ENCODE measurements at places on chromosomes 12 and 14.

- peak; percentile 41 for DNase-seq
Observed at GRCh38 chr12:5433081-5433844, 1.4 kb downstream of the NTF3 start.

DNA sequence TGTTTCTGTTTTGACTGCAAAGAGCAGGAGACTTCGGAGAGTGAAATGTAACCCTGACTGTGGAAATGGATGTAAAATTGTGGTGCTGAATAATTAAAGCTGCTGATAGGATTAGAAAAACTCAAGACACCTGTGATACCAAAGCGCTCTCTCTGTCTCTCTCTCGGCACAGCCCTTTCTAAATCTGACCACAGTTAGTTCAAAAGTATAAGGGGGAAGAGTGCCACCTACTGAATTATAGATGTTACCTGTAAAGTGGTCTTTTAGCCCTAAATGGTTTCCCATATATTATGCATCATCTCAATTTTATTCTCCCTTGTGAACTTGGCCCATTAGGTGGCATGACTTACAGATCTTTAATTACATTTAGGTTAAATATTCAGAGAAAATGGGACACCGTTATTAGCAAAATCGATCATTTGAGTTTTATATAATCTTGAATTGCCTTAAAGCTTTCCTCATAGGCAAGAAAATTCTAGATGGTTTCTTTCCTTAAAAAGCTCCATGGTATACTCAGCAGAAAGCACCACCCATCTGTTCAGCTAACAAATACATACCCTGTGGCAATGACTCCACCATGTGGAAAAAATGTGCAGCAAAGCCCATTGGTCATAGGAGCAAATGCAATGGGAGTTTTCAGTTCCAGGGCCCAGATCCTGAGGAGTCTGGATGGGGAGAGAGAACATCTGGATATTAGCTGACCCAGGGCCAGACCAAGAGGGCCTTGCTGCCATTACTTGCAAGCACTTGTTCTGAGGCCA lies 18.1 kb downstream of the RFC5 start:
- DNase-seq = peak; percentile 24

GRCh38 chr12:77031745-77032144 lies 33.6 kb downstream of the E2F7 start:
- DNase-seq = no peak

DNA sequence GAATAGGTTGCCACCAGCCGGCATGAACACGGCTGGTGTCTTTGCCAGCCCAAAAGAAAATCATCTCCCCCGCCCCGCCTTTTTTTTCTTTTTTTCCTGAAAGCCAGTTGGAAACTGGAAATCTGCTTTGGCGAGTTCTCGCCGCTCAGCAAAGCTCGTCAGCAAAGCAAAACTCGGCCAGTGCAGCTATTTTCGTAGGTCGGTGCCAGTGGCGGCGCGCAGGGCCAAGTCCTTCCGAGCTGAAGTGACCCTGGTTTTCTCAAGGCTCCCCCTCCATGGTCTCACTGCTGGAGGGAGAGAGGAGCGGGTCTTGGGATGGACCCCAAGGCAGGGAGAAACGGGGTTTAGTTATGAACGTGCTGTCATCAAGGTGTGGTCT lies 248.4 kb upstream of the RTL1 start:
- no peak for DNase-seq

GRCh38 chr12:58450868-58451482 lies 469.3 kb downstream of the LRIG3 start:
- DNase-seq = no peak

DNA sequence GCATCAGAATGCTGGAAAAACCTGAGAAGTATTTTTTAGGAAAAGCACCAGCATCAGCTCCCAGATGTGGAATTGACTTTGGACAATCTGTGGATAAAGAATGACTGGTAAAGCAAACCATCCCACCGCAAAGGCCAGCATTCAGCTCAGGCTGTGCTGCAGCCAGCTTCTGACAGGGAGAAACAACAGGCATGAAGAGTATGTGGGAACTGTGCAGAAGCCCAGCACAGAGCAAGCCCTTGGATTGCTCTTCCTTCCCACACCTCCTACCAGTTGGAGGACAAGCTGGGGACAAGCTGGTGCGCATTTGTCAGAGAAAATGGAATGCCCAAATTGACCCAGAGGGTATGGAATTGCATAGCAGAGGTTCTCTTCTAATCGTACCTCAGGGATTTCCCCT lies 228.1 kb downstream of the ANO2 start:
- DNase-seq = no peak

- no peak for DNase-seq
Observed at GRCh38 chr14:41378526-41378925, 228.2 kb upstream of the LRFN5 start.

GRCh38 chr12:26810330-26810729 lies 22.7 kb downstream of the ITPR2 start:
- peak; percentile 62 for DNase-seq

DNA sequence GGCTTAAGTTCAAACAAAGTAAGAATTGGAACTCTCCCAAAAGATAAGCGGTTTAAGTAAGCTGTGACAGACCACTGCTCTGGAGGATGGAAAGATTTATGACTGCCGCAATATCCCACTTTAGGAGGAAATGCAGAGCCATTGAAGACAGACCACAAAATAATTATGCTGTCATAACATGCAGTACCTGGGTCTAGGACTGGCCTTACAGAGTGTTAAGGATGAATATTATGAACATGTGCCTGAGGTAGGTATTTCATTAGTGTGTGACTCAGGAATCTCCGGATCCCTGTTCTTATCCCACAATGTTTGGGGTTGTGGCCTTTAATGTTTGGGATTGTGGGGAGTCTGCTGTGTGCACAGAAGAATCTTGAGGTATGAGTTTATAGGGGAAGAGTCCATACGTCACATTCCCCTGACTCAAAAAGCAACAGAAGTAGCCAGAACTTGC lies 114.9 kb downstream of the SAMD4A start:
- DNase-seq = peak; percentile 26

DNA sequence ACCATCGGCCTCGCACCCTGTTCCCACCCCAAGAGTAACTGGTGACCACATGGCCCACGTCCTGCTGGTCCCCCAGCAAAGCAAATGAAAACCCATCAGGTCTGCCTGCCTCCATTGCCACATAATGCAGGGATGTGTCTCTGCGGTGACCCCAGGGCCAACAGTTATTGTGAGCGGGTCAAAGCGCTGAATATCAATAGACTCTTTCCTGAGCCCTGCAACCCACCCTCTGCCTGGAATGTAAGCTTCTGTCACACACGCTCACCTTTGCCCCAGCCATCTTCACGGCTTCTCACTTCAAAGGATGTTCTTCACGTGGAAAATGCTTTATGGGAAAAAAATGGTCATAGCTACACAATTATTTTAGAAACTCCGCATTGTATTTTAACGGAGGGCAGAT lies 63.9 kb downstream of the FZD10 start:
- no peak for DNase-seq

DNA sequence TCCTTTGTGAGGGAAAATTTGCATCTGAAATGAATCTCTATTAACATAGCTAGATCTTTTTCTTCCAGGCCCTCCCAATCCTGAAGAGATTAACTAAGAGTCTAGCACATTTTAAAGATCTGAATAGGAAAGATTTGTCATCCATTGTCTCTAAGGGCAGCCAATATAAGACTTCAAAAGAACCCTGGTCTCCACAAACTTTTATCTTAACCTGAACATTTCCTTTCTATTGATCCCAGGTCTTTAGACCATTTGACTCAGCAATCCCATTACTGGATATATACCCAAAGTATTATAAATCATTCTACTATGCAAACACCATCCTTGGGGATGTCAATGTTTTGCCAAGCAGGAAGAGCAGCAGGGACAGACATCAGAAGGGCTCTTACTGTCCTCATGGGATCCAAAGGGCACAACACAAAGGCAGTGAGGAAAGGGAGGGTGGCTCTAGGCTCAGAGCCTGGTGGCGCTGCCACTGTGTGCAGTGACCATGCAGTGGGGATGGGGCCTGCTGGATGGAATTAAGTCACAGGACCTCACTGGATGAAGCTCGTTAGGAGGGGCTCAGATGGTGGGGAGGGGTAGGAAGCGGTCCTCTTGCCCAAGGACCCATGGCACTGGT lies 12.7 kb upstream of the BDKRB2 start:
- DNase-seq = no peak

- DNase-seq = peak; percentile 93
Observed at GRCh38 chr12:6215932-6216494, 15.8 kb downstream of the CD9 start.

DNA sequence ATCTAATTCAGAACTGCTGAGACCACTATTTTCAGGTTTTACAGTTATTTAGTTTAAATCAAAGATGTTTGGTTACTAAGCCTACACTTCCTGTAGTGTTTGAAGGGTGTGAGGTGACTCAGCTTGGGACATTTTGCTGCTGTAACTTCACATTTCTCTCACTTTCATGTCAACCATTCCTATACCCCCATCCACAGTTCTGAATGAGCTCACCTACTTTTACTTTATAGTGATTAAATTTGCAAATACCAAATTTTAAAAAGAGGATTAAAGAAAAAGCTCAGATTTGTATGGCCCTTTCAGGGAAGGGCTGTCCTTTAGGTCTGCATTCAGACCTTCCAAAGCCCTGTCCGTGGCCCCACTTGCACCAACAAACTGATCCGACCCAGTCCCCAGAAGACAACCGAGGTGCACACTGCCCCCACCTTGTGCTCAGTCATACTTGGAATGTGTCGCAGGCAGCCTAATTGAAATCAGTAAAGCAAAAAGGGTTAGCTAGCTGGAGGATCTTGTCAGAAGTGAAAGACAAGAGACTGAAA lies 174.4 kb downstream of the MON2 start:
- peak; percentile 45 for DNase-seq

DNA sequence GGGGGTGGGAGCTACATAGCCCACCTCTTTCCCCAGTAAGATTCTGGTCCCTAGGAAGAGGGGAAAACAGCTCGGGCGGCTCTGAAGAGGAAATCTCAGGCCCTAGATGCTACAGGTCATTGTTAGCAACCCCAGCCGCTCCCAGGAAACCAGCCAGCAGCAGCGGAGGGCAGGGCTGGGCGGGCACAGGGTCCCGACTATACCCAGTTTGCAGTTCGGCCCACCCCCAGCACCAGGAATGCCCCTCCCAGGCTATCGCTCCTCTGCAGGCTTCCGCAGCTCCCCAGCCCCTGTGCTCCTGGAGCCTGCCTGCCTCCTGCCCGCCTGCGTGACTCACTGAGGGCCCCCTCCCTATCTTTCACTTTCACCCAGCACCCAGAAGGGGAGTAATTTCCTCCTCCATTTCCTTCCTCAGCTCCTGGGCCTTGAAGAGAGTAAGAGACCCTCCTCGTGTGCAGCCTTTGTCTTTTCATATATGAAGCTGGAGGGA lies 27.2 kb upstream of the PNMA1 start:
- peak; percentile 88 for DNase-seq

- no peak for DNase-seq
Observed at GRCh38 chr12:41635626-41636364, 447.7 kb downstream of the PDZRN4 start.

GRCh38 chr14:75446447-75446846 lies 18.6 kb downstream of the JDP2 start:
- DNase-seq = no peak

DNA sequence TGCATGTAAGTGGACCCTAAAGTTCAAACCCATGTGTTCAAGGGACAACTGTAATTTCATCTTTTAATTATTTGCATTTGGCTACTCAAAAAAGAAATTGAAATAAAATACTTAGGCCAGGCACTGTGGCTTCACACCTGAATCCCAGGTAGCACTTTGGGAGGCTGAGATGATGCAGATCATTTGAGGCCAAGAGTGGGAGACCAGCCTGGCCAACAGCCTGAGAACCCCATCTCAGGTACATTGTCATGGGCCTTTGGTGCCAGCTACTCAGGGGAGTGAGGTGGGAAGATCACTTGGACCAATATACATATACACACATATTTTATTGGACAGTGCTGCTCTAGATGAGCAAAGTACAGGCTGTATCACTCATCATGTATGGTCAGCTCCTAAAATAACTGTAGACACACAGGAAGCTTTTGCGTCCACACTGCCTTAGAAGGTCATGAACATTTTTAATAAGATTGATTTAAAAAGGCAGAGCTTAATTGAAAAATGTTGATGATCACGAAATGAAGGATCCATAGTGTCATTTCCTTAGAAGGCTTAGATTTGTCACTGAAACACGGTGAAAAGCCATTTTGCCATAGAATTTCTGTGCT lies 2.5 kb upstream of the ZCCHC8 start:
- DNase-seq = no peak

GRCh38 chr12:80044694-80045046 lies 54.7 kb upstream of the OTOGL start:
- peak; percentile 41 for DNase-seq

DNA sequence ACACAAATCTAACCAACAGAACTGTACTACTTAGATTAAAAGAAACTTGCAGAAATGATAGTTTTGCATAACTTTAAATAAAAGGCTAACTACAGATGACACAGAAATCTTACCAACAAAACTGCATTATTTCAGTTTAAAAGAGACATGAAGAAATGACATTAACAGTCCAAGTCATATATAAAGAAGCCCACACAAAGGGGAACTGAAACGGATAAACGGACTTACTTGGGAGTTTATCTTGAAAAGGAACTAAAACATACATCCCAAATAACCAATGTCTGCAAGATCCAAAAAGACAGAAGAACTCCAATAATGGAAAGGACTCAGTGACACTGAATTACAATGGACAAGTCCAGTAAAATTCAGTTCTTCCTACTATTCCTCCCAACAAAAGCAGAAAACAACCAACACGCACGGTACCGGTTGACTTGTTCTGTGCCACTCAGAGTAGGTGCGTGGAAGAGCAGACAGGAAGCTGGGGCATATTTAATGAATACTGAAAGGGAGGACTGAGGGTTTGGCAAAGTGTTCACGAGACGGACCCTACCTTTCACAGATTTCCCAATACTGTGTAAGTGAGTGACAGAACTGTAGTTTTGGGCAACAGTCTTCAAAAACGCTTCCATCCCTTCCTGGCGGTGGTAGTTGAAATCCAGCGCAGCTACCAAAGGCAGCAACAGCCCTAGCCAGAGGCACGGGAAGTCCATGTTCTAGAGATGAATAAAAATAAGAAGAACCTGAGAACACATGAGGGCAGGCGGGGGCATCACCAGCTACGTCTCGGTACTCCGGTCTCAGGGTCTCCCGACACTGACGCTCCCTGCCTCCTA lies 627 bp downstream of the CPM start:
- DNase-seq = no peak

- DNase-seq = no peak
Observed at GRCh38 chr12:124311292-124312109, 16.6 kb downstream of the RFLNA start.

- DNase-seq = no peak
Observed at GRCh38 chr12:101915841-101916240, 38.5 kb downstream of the DRAM1 start.

DNA sequence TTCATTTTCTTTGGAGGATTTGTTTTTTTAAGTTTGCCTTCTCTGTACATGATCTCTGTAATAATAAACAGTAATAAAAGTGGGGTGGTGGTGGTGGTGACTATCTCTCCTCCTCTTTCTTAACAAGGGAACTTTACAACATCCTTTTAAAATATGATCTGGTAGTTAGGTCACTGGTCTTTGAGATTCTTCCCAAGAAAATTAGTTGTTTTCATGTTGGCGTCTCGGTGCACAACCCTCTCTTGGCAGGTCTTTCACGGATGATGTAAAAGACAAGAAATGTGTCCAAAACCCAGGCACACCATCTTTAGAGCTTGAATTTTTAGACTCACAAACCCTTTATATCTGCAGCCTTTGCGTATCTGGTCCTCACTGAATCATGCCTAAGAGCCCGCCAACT lies 488.5 kb upstream of the TBX3 start:
- no peak for DNase-seq

GRCh38 chr12:78226763-78227162 lies 396.1 kb downstream of the NAV3 start:
- DNase-seq = no peak
